Thymus (tissue), 14 donors: ENCODE measurements at places on chromosomes 13 and 19.

DNA sequence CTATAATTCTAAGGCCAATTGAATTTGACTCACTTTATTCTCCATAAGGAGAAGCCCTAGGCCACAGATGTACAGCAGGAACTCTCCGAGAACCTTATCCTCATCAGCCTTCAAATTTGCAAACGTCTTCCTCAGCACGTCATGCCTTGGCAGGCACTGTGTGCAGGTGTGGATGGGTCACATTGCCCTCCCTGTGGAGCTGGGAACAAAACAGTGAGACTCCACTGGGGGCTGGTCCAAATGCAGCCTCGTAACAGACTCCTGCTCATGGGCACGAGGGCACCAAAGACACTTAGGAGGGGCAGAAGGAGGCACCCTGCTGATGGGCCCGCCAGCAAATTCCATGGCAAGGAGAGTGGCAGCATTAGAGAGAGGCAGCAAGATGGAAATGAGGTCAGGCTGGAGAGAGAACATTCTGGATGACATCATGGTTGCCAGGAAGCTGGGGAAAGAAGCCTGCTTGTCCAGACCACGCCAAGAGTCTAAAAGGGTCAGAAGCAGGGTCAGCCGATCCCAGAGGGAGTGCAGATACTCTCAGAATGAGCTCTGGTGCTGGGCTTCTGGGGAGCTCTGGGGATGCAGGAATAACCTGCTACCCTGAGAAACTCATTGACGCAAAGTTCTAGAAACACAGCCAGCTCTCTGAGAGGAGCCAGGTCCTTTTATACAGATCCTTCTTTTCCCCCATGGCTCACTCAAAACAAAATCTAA, 242.2 kb downstream of the B3GLCT start:
- no peak for DNase-seq

GRCh38 chr19:2810141-2811091, 9.3 kb upstream of the ZNF554 start:
- no peak for DNase-seq

GRCh38 chr13:112714376-112715174, 24.7 kb downstream of the ATP11A start:
- no peak for DNase-seq

DNA sequence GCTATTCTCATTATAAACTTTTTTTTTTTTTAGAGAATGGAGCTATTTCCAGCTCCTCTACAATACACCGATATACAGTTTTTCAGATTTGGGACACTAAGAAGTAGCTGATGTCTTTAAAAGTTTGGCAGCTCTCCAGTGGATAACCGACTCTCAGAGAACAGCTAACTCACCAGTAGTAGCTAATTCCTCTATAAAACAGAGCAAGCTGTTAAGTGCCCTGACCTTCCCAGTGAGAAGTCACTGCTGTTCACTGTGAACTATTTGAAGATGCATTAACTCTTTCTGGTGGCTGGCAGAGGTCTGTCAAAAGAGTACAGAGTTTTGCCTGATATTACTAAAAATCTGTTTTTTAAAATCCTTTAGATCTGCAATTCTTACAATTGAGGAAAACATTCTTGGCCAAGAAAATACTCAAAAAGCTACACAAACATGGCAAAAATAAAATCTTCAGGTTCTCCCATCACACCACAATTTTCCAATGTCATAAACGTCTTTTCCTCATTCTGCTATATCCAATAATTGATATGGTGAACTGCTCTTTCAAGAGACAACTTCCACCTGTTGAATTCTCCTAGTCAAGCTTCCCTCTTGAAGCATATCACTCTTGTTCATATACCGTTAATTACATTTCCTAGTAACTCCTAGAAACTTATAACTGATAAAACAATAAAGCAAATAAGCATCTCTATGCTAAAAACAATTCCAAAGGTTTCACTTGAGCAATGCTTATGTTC, 44.2 kb downstream of the TBC1D4 start:
- no peak for DNase-seq

GRCh38 chr13:23748109-23748990, 140.8 kb downstream of the MIPEP start:
- no peak for DNase-seq

DNA sequence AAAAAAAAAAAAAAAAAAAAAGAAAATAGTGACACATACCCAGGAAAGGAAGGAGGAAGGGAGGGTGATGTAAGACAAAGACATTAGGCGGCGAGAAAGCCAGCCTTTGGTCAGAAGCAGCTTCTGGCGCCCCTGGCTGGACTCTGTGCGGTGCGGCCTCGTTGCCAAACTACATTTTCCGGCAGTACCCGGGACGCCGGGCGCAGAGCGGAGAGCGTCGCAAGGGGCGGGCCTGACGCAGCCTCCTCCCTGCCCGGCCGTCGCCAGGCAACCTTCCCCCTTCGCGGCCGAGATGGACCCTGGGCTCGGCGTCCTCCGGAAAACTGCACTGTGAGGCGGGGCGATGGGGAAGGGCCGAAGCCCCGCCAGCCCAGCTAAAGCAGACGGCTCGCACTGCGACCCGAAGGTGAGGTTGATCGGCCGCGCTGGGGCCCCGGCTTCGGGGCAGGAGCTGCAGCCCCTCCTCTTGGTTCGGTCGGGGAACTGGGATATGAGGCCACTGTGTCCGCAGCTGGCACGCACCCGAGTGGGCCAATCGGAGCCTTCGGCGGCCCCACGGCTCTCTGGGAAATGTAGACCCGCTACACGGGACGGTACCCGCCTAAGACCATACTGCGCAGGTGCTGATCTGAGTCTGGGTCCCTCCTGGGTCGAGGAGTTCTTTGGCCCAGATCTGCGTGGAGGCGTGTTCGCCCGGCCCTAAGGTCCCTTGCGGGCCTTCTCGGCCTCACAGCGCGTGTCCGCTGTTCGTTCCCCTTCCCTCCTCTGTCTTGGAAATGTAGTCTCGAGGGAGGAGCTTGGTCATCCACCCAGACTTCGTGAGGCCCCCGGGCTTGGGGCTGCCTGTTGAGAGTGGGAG, 2.3 kb upstream of the MZF1 start:
- no peak for DNase-seq

DNA sequence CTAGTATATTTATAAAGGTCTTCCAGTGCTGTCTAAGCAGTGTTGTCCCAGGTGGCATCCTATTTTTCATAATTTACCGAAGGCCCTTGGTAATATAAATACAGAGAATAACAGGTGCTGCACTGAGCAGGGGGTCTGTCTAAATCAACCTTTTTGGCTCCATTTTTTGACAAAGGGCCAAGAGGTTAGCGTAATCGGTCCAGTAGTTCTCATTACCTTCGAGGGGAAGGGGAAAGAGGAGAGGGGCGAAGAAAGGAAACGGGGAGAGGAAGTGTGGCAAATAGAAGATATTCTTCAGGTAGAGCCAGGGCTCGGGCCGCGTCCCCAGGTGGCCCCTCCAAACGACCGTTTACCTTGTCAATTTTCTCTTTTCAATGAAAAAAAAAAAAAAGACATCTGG, 749 bp upstream of the PAN3 start:
- no peak for DNase-seq

GRCh38 chr19:1146412-1146699, 27.7 kb downstream of the SBNO2 start:
- no peak for DNase-seq

DNA sequence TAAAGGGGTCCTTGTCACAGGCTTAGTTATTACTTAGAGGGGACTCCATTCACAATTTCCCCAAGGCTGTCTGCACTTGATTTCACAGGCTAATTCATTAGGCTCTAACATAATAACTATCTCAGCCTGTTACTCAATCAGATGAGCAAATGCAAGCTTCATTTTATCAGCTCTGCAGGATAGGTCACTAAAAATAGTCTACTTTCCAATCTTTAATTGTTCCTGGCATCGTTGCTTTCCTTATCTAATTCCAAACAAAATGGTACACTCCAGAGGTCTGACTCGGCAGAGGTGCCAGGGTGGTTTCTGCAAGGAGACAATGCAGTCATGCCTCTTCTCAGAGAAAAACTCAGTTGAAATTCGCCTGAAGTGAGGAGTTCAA, 69.7 kb upstream of the SLC15A1 start:
- no peak for DNase-seq

GRCh38 chr13:66365101-66365500, 865.0 kb downstream of the PCDH9 start:
- DNase-seq = no peak

GRCh38 chr19:28873301-28873700, 339.6 kb downstream of the UQCRFS1 start:
- DNase-seq = no peak

DNA sequence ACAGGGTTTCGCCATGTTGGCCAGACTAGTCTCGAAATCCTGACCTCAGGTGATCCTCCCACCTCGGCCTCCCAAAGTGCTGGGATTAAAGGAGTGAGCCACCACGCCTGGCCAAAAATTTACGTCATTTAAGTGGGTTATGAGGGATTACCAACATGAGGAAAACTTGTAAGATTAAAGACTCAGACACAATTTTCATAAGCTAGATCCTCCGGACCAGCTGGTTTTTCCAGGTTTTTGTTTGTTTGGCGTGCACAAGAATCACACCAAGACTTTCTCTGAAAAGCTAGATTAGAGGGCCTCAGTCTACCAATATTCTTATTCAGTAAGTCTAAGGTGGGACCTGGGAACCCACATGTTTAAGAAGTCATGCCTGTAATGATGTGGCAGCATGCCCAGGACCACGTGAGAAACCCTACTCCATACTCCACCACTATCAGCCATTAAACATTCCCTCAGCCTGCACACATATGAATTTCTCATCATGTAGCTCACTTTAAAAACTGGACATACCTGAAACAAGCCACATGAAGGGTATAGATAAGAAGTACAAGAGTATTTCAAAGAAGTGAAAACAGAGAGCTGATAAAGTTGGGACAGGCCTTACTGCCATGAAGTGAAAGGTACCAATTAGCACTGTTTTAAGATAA, 25.7 kb downstream of the DIAPH3 start:
- no peak for DNase-seq

DNA sequence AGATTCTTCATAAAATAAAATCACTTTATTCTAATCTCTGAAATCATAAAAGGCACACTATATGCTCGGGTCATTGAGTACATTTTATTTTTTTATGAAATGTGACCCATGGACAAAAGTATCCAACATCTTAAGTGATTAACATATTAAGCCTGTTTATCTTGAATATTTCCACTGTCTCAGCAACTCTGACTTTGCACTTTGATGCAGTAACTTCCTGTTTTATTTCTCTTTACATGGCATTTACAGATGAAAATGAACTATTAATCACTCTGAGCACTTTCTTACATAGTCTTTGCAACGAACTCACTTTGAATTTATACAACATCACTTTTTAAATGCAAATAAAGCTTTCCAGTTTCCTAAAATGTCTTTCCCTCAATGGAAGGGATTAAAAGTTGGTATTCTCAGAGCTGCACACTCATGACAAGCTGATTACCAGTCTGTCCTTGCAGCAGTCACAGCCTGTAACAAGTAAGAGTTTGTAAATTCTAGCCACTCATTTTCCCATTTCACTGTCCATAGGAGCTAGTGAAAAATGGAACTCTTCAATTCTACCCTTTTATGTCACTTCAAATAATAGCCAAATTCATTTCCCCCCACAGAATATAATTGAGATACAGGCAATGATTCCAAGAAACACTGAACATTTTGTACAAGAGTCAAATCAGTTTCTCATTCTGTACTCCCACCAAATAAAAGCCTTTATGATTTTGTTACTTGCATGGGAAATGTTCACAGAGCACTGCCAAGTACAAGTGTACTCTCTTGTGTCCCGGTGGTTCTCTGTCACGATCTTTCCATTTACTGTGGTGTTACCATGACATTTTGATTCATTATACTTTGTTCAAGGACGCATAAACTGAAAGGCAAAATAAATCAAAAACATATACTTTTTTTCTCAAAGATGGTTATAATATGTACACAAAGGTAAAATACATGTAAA, 1968.9 kb downstream of the PCDH9 start:
- DNase-seq = no peak

- DNase-seq = no peak
Measured at GRCh38 chr13:42064966-42065365, 16.5 kb downstream of the DGKH start.

GRCh38 chr19:5336195-5336965, 4.2 kb downstream of the PTPRS start:
- DNase-seq = peak; percentile 26

DNA sequence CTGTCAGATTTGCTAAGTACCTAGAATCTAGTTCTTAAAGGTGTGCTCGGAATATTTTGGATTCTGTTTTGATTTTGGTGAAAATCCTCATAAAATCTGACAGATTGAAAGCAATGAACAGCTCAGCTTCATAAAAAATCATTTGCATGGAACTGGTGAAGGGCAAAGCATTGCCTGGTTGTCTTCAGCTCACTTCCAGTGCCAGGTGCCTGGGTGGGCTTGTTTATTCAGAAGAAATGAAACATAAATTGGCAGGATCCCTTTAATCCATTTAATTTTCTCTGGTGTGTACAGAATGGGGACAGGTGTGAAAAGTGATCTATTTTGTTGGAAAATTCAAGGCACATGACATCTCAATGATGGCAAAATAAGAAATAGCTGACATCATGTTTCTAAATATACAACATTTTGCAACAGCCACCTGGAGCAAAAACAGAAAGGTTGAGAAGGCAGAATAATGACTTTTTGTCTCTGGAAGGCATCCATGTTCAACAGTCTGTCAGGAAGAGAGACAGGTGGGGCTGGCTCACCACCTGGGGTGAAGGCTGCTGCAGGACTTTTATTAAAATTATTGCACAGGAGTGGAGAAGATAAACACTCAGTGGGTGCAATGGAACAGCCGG, 52.2 kb downstream of the RFC3 start:
- no peak for DNase-seq

GRCh38 chr19:7905268-7905667, 1.6 kb downstream of the MAP2K7 start:
- no peak for DNase-seq

DNA sequence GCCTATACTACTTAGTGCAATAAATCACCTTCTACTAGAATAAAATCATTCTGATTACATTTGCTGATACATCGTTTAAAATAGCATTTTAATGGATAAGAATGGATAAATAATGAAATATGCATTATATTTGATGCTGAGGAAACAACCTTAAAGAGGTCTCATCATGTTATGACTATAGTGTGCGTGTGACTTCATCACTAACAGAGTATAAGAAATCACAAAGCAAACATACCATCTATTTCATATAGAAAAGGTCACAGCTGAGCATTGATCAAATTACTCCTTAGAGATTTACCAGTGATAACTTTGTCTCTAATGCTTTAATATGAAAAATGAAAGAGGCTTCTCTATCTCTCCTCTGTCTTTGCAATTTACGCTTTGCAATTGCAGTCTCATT, 1620.3 kb upstream of the SLC10A2 start:
- DNase-seq = no peak

DNA sequence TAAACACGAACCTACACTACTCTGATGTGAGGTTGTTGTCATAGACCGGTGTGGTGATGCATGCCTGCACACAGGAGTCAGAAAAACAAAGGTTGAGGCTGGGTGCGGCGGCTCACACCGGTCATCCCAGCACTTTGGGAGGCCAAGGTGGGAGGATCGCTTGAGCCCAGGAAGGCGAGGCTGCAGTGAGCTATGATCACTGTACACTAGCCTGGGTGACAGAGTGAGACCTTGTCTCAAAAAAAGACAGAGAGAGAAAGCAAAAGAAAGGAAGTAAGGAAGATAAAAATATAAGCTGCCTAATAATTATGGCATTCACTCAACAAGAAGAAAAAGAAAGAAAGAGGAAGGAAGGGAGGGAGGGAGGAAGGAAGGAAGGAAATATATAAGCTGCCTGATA, 9.3 kb downstream of the GP6 start:
- no peak for DNase-seq
